ENCODE measurements at places on chromosomes 7 and 10.

GRCh38 chr10:95998255-95998784 lies 45.1 kb upstream of the CCNJ start:
- H3K36me3 ChIP-seq = no peaks in the 10 kb centered on the region
- no peaks in the 10 kb centered on the region for H3K27me3 ChIP-seq
- no peaks in the 10 kb centered on the region for H3K4me1 ChIP-seq
- DNase-seq = no peak

DNA sequence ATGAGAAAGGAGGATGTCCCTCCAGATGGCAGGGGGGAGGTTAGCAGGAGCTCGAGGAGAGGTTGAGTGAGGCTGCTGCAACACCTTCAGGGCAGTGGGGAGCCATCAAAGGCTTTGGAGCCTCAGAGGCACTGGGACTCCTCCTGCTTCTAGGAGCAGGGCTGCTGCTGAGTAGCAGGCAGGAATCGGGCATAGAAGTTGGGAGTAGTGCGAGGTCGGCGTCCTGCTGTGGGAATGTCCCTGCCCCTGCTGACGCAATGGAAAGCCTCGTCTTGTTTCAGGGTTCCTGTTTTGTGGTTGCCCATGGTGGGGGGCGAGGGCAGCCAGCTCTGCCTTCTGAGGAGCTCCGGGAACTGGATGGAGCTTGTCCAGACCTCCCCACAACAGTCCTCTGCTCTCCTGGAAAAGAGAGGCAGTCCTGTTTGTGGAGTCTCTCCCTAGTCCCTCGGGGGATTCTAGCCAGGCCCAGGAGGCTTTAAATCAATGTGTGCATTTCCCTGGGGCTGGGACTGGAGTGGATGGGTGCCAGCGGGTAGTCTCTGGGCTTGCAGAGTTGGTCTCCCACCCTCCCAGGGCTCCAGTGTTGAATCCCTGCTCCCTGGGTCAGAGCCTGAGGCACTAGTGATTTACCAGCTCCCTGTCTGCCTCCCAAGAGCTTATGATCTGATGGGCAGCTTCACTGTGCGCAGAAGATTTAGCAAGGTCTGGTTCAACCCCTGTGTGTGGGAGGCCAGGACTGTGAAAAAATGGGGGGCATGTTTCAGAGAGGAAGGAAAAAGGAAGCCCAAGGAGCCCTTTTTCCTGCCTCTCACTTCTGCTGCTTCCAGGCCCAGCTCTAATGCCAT lies 98.7 kb upstream of the PPIF start:
- no peaks in the 10 kb centered on the region for H3K27me3 ChIP-seq
- H3K27ac ChIP-seq = peak overlapping the region; percentile 29
- peaks cover 7% of the 10 kb centered on the region for H3K4me1 ChIP-seq
- no peak overlapping the region for H3K4me3 ChIP-seq
- peak; percentile 68 for DNase-seq
- no peaks in the 10 kb centered on the region for H3K36me3 ChIP-seq

GRCh38 chr10:110502072-110502845 lies 4.6 kb downstream of the DUSP5 start:
- no peaks in the 10 kb centered on the region for H3K27me3 ChIP-seq
- H3K36me3 ChIP-seq = peaks cover 39% of the 10 kb centered on the region
- H3K4me3 ChIP-seq = peak overlapping the region; percentile 18
- DNase-seq = no peak
- H3K4me1 ChIP-seq = peaks cover 37% of the 10 kb centered on the region

DNA sequence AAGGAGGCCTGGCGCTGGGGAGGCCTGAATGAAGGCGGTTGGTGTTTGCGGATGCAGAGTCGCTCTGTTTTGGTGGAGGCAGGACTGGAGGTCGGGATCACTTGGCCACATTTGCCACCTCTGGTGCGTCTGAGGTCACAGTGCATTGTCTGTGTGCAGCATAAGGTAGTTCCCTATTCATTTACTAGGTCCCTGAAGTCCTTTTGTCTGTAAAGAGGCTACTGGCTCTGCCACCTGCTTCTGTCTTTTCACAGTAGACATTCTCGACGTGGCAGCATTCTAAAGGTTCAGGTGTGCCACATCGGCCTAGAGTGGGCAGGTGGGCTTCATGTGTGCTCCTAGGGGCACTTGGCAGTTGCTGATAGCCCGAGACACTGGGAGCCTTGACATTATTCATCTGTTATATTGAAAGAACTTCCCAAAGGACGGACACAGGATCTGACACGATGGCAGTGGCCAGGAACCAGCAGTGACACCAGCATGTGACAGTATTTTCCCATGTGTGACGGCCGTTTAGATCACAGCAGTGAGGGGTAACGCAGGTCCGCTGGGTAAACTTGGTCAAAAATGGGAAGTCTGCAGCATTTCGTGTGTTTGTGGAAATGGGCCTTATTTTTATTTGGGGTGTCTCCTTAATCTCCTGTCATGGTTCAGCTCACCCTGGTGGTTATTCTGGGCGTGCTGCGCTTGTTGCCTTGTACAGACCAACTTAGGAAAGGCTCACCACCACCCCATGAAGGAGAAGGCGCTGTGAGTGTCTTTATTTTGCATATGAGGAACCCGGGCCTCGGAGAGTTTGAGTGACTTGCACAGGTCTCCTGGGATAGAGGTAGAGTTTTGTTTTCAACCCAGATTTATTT lies 5.9 kb downstream of the MGMT start:
- no peaks in the 10 kb centered on the region for H3K4me1 ChIP-seq
- H3K4me3 ChIP-seq = no peak overlapping the region
- DNase-seq = no peak
- H3K27me3 ChIP-seq = no peaks in the 10 kb centered on the region

DNA sequence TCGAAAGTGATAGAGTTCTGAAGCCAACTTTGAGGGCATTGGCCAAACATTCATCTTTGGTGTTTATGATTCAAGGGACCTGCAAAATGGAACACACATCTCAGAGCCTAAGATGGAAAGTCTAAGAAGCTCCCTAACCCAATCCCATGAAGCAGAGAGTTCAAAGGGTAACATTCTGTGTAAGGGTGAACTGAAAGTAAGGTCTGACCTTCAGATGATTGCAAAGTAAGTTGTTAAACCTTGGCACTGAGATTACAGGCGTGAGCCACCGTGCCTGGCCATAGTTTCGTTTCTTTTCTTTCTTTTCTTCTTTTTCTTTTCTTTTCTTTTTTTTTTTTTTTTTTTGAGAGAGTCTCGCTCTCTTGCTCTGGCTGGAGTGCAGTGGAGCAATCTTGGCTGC lies 2.2 kb downstream of the ZNF212 start:
- peaks cover 8% of the 10 kb centered on the region for H3K27me3 ChIP-seq
- peaks cover 5% of the 10 kb centered on the region for H3K4me1 ChIP-seq
- H3K27ac ChIP-seq = no peak overlapping the region
- H3K4me3 ChIP-seq = no peak overlapping the region
- no peaks in the 10 kb centered on the region for H3K36me3 ChIP-seq

DNA sequence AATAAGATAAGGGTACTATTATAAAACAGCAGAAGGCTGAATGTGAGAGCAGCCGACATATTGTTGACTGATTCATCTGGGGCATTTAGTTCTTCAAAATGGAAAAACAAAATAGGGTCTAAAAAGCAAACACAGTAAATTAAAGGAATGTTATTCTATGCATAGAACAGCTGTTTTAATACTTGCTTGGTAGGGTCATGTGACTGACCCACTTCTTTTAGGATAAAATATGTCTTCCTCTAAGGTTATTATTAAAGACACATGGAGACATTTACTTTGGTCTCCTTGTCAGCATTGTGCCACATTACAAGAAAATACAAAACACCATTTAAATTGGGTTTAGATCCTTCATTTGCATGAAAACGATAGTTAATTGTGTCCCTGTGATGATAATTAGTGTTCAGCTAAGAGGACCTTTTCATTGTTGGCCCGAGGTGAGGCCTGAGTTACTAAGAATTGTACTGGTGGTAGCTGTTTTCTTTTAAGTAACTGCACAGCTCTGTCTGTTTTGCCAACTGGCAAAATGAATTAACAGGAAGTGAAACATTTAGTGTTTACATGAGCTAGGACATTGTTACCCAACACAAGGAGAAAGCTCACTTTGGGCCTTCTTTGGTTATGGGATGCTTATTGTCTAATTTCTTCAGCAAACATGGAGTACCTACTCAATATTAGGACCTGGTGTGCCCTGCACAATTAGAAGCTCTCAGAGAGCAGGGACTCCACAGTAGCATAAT lies 764.4 kb downstream of the LRMDA start:
- H3K4me1 ChIP-seq = peaks cover 29% of the 10 kb centered on the region
- no peak for DNase-seq
- no peaks in the 10 kb centered on the region for H3K27me3 ChIP-seq
- no peak overlapping the region for H3K27ac ChIP-seq
- H3K4me3 ChIP-seq = no peak overlapping the region
- no peaks in the 10 kb centered on the region for H3K36me3 ChIP-seq

DNA sequence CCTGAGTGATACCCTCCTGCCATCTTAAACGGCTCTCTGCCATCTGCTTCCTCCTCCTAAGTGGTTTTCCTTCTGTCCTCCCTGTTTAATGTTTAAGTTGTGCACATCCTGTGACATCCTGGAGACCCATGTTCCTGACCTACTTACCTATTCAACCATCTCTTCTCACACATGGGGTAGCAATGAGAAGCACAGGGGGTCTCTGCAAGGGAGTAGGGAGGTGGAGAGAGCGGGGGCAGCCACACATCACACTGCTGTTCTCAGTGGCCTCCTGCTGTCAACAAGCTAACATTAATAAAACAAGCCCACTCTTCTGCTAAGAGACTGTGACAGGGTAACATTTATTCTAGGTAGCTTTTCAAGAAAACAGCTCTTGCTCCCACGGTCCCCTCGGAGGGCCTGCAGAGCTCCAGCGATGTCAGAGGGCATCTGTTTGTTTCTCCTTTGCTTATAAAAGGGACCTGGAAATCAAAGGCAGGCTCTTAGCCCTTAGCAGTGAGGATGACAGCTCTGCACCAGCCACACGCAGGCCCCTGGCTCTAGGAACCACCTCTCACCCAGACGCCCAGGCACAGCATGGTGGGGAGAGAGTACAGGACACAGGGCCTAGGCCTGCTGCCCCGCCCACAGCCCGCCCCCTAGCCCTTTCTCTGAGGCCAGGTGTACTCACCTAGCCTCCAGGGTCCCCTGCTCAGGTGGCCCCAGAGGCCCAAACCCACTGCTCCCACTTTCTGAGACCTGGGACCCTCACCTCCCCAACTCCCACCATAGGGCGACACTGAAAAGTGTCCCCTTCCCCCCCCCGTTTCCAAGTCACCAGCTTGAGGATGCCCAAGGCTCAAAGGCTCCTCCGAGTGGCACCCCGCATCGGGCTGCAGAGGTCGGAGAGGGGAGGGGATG lies 943 bp upstream of the SLC18A2 start:
- no peak overlapping the region for H3K4me3 ChIP-seq
- DNase-seq = no peak
- H3K36me3 ChIP-seq = no peaks in the 10 kb centered on the region
- H3K27me3 ChIP-seq = peaks cover 60% of the 10 kb centered on the region

Data from cardiac muscle cell (in vitro differentiated cells and primary cell).